ENCODE measurements at places on chromosomes 4 and X. TPM values are rescaled to one million over a fixed set of nuclear protein-coding genes. Genes with fewer than 3 reads are reported as not detected.

Gene FAM120C
- total RNA-seq, result 21.3 TPM

DNA sequence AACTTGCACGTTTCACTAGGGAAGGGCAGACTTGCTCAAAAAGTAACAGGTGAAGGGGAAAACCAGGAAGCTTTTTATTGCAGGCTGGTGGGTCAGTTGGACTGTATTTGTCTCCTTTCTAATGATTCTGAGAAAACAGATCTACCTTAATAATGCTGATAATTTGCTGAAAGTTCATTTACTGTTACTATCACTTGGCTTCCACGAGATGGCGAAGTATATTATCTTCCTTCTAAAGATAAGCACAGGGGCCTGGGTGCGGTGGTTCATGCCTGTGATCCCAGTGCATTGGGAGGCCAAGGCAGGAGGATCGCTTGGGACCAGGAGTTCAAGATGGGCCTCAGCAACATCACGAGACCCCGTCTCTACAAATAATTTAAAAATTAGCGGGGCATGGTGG, 16.4 kb downstream of the CCKAR start:
- DNase-seq, result no peak
- no peaks in the 10 kb centered on the region for H3K4me1 ChIP-seq
- no peaks in the 10 kb centered on the region for H3K36me3 ChIP-seq

DNA sequence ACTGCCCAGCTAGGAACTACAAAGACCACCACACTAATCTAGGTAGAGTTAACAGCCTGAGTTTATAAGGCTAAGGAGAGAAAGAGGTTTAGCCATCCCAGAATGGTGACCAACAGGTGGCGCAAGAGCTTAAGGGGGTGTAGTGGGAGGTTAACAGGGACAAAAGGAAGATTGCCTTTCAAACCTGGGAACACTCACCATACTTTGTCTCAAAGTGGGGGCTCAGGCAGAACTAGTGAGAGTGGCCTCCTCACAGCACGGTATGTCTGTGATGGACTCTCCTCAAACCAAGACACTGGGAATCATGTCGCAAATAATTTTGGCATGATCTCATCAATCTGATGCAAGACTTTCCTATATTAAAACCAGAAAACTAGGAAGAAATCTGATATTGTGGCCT, 23.4 kb downstream of the CCNI start:
- peaks cover 87% of the 10 kb centered on the region for H3K36me3 ChIP-seq
- peak; percentile 47 for DNase-seq
- H3K4me1 ChIP-seq, result peaks cover 7% of the 10 kb centered on the region
- H3K27me3 ChIP-seq, result no peaks in the 10 kb centered on the region
- H3K4me3 ChIP-seq, result peak overlapping the region; percentile 34

GRCh38 chr4:135269125-135269890, 1067.7 kb upstream of the PABPC4L start:
- H3K4me3 ChIP-seq, result no peak overlapping the region
- no peak overlapping the region for H3K27ac ChIP-seq
- DNase-seq, result no peak
- H3K27me3 ChIP-seq, result no peaks in the 10 kb centered on the region
- H3K4me1 ChIP-seq, result no peaks in the 10 kb centered on the region

DNA sequence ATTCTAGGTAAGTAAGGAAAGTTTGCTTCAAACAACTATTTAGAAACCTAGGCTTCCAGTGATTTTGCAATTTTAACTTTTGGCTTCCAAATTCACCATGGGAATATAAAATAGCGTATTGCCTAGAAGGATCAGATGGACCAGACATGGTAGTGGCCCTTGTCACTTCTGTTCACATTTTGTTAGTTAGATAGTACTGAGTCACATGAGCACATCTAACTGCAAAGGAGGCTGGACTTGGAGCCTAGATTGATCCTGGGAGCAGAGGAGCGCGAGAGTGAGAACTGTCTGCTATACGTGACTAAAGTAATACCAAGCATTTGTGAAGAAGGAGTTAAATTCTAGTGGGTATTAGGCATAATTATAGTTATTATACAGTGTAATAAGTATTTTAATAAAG, 102.4 kb downstream of the ARHGAP24 start:
- H3K4me1 ChIP-seq, result no peaks in the 10 kb centered on the region
- H3K4me3 ChIP-seq, result no peak overlapping the region
- no peak for DNase-seq
- H3K27ac ChIP-seq, result no peak overlapping the region

DNA sequence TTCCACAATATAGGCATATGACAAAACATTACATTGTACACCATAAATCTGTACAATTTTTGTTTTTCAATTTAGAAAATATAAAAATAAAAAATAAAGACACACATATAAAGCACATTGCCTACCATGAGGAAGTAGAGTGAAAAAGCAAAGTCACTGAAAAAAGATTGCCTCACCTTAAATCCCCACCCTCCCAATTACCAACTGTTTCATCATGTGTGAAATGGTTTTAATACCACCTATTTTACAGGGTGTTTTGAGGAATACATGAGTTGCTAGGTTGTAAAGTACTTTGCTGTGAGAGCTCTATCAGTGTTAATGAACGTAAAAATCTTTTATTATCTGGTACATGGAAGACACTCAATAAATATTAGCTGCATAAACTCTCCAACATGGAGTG, 373.6 kb upstream of the NDST3 start:
- no peaks in the 10 kb centered on the region for H3K27me3 ChIP-seq
- no peak overlapping the region for H3K27ac ChIP-seq
- H3K4me1 ChIP-seq, result no peaks in the 10 kb centered on the region
- H3K36me3 ChIP-seq, result no peaks in the 10 kb centered on the region
- DNase-seq, result no peak

Gene STK26
- total RNA-seq, result 55.9 TPM

DNA sequence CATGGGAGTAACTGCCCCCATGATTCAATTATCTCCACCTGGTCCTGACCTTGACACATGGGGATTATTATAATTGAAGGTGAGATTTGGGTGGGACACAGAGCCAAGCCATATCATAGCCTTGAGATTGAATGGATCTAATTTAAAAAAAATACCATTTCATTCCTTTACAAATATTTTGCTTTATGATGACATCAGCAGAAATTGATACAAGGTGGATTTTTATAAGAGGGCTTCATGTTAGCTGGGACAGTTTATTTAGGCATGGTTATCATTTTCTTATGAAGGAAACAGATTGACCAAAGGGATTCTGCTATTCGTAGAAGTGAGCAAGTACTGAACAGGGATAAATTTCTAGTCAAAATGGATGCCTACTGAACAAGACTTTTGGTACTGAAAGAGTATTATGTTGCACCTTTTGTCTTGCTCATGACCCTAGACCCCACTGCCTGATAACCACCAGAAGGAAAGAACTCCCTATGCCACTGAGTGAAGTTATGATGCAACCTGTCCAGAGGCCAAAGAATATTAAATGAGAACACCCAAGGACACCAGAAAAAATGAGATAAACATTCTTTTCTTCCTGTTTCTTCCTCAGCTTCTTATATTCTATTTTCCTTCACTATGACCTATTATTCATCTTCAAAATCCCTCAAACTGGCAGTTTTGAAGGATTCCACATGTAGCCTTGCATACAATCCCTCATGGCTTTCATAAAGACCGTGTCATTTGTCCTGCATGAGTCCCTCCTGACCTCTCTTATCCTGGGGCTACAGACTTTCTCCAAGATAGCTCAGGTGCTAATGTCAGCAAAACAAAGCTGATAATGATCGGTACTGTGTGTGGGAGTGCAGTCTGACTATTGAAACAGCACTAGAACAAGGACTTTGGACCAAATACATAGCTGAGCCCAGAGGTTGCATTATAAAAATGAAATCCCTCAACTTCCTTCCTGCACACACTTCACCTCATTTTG, 118.3 kb downstream of the AFF2 start:
- H3K36me3 ChIP-seq, result no peaks in the 10 kb centered on the region
- no peak overlapping the region for H3K27ac ChIP-seq
- no peaks in the 10 kb centered on the region for H3K27me3 ChIP-seq
- H3K4me3 ChIP-seq, result no peak overlapping the region
- H3K4me1 ChIP-seq, result no peaks in the 10 kb centered on the region

DNA sequence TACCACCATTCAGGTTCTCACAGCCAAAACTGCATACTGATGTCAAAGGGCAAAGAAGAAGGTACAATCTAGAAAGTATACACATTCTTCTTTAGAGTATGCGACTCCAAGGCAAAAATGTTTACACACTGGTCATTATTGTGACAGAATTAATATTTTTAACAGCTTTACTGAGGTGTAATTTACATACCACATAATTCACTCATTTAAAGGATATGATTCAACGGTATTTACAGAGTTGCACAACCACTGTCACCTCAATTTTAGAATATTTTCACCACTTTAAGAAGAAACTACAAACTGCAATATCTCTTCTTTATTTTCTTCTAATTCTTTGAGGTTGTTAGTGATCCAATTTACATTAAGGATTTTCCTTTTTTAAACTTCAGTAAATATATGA, 325.4 kb upstream of the SMIM31 start:
- DNase-seq, result no peak
- H3K36me3 ChIP-seq, result no peaks in the 10 kb centered on the region
- H3K27me3 ChIP-seq, result peaks cover 3% of the 10 kb centered on the region
- no peak overlapping the region for H3K27ac ChIP-seq
- no peaks in the 10 kb centered on the region for H3K4me1 ChIP-seq
- no peak overlapping the region for H3K4me3 ChIP-seq

Gene MAGEC1
- total RNA-seq, result not detected

Measured in naive thymus-derived CD8-positive, alpha-beta T cell (primary cell).